Islet precursor cell (in vitro differentiated cells): ENCODE measurements at places on chromosomes 3 and 15.

DNA sequence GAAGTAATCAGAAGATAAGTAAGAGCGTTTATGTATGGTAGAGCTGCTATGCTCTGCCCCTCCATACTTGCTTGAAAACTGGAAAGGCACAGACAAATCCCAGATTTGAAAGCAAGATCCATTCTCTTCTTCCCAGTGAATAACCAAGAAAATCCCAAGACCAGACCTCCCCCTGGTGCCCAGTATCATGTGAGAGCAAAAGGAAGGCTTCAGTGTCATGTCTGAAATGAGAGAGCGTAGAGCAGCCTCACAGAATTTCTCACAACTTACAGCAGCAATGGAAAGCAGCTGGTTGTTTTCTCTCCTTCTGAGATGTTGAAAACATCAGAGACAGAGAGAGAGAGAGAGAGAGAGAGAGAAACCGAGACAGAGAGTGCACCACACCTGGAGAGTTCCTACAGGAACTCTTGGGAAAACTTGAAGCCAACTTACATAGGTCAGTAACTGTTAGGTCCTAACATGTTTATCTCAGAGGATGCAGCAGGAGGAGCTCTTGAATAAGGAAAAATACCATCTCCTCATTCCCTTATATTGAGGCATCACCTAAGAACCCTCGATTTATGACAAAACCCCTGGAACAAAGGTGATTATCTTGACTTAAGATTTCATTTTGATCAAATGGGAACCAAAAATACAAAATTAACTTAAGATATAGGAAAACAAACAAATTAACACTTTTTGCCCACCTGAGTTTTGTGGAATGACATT, 273.3 kb downstream of the NSUN3 start:
- peak; percentile 51 for DNase-seq

DNA sequence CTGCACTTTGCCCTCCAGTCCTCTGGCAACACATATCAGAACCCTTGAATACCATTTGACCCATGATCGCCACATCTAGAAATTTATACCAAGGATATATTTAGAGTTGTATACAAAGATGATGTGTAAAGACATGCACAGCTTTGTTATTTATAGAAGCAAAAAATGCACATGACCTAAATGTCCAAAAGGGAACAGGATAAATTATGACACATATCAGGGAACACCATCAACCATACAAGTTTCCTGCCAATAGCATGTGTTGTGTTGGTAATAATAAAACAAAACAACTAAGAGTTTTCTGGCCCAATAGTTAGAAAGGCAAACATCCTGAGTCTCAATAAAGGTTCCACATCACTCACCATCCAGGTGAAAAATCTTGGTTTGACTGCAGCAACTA, 51.5 kb downstream of the AAGAB start:
- no peak for DNase-seq

DNA sequence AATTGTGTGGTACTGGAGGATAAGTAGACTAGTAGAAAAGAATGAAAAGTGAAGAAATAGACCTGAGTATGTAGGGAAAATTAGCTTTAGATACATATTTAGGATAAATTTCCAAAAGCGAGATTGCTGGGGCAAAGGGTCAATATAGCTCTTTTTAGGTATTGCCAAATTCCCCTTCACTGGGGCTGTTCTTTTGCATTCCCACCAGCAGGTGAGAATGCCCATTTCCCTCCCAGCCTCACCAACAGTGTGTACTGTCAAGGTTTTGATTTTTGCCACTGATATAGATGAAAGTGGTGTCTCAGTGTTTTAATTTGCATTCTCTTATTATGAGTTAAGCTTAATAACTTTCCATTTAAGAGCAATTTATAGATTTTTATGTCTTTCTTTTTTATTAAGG, 35.7 kb upstream of the BHLHE40 start:
- DNase-seq = no peak

DNA sequence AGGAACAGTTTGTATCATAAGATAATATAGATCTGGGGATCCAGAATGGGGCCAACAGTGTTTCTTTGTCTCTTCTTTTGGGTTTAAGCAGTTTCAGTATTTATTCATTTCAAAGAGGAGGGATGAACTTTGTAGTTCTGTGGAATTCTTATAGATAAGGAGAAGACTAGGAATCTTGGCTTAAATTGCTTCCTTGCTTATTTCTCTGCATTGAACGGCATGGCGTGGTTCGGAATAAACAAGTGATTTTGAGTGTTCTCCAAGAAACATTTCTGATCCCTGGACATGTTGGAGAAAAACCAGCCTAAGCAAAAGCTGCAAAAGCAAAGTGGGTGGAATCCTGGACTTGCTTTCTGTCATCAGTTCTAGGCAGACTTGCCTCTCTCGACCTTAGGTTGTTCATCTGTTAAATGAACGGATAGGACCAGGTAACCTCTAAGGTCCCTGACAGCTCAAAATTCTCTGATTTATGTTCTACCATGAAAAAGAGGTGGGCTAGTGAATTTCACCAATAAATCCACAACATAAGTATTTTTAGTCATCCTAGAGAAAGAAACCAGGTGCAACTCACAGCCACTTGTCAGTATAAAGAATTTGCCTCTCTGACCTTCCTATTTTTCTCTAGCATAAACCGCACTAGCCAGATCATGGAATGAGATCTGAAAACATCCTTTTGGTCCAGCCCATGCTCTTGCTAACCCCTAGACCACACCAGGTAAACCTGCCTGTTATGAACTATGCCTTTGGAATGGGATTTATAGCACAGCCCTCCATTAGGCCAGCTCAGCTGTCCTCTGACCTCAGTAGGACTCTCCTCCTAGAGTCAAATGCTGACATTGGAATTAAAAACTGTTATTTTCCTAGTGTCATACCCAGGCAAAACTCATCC, 78.8 kb downstream of the CLDN11 start:
- no peak for DNase-seq

GRCh38 chr3:13818919-13819318, 61.0 kb downstream of the WNT7A start:
- no peak for DNase-seq

GRCh38 chr15:59174835-59175831, 31.5 kb upstream of the LDHAL6B start:
- peak; percentile 80 for DNase-seq

DNA sequence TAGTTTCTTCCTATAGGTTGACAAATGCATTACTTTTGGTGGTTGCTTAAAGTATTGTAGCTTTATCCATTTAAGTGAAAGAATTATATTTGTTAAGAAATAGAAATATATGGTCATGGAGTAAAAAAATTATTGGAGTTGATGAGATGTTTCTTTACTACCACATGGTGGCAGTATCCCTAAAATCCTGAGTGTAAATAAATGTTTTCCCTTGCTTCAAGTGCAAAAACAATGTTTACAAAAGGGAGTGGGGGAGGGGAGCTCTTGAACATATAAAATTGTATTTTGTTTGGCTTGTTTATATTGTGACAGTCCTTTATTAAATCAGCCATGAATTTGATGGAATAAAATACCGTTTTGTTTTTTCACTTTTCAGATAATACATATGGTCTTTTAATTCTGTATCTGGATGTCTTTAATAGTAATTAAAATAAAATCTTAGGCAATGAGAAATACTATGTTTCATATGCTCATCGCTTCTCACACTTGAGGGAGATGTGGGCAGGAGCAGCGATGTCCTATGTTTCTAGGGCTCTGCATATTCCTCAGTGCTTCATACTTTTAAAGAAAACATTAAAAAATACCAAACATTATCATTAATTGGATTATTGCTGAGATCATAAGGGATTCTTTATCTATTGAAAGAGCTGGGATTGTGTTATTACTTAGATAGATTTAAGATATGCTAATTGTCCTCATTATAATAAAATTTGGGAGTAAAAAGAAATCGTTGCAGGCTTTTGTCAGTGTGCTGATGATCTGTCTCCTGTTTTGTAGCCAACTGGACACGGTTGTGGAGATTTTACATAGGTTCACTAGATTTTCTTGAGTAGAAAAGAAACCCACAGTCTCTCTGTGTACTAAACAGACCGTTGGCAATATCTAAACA, 349.7 kb downstream of the TUSC7 start:
- no peak for DNase-seq

DNA sequence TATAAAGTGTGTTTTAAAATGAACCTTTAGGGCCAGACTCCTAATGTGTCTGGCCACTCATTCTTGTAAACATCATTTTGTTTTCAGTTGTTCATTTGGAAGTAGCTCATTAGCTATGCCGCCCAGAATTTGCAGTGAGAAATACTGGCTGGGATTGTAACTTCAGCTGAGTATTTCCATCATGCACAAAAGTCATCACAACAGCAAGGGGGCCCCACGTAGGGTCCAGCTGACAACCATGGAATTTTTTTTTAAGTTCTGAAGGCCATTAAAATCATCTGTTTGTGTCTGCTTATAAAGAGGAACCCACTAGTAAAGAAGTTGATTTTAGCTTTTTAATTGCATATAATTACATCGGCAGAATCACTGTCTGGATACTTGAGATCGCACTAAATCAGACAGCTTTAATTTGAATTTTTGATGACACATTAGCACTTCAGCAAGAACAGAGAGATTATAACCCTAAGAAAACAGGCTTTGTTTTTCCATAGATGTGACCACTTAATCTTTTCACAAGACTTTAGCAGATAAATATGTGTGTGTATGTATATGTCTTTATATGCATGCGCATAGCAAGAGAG, 46.3 kb upstream of the SKOR1 start:
- no peak for DNase-seq

DNA sequence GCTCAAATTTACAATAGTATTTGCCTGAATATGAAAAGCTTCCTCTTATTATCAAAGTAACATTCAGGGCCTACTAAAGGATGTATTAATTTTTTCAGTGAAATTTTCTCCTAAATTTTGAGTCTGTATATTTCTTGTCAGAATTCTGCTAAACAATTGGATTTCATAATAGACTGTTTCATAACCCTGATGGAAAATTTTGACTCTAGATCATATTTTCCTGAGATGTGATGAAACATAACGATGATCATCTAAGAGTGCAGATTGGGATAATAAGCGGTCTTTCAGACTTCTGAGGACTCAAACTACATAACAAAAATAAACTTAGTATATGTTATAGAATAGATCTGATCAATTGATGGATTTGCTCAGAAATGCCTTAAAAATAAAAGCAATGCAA, 574.5 kb upstream of the TBL1XR1 start:
- no peak for DNase-seq

DNA sequence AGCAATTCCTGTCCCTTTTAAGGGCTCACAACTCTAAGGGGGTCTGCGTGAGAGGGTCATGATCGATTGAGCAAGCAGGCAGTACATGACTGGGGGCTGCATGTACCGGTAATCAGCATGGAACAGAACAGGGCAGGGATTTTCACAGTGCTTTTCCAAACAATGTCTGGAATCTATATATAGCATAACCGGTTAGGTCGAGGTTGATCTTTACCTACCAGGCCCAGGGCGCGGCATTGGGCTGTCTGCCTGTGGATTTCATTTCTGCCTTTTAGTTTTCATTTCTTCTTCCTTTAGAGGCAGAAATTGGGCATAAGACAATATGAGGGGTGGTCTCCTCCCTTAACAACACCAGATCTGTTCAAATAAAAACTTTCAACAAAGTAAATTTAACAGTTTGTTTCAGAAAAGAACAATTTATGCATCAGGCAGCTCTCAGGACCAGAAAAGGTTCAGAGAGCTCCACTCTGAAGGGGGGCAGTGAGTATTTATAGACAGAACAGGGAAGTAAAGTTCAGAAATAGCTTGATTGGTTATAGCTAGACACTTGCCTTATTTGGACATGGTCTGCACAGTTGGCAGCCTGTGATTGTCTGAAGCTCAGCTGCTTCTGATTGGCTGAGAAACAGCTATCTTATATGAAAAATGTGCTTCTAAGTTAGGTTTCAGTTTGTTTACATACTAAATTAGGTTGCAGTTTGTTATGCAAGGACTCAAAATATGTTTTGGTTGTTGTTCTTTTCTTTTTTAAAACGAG, 17.2 kb upstream of the B4GALT4 start:
- no peak for DNase-seq

GRCh38 chr3:106692624-106693023, 684.6 kb upstream of the CCDC54 start:
- DNase-seq = no peak

DNA sequence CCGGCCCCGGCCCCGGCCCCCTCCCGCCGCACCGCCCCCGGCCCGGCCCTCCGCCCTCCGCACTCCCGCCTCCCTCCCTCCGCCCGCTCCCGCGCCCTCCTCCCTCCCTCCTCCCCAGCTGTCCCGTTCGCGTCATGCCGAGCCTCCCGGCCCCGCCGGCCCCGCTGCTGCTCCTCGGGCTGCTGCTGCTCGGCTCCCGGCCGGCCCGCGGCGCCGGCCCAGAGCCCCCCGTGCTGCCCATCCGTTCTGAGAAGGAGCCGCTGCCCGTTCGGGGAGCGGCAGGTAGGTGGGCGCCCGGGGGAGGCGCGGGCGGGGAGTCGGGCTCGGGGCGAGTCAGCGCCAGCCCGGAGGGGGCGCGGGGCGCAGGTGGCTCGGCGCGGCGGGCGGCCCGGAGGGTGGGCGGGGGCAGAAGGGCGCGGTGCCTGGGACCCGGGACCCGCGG, 352 bp downstream of the CHRD start:
- DNase-seq = peak; percentile 82

DNA sequence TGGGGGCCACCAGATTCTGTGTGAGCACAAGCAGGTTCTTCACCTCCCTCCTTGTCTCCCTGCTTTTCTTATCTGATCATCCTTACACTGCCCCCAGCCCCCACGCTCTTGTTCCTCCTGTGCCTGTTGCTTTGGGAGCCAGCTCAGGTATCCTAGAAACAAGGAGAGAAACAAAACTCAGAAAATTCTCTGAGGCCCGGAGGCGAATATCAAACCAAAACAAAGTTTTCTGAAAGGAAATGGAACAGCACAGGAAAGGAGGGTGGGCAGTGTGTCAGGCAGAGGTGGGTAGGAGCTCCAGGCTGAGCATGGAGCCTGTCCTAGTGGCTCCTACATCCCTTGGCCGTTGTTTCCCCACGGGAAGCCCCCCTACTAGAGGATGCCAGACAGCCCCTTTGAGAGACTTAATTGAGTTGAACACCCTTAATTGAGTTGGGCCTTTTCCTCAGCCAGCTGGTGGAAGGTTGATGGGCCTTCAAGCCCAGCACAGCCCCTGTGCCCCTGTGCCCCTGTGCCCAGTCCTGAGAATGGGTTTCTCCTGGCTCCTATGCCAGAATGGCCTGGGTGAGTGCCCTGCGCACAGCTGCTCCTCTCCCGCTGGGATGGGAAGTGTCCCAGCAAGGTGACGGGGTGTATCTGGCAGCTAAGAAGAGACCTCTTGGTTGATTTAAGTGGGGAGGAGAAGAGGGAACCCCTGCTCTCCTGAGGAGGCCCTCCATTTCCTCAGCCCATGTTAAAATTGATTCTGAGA, 22.8 kb upstream of the JMJD7 start:
- peak; percentile 50 for DNase-seq

GRCh38 chr3:119628816-119629445, 31.2 kb downstream of the PLA1A start:
- DNase-seq = peak; percentile 60

GRCh38 chr3:70272798-70273197, 39.6 kb downstream of the MDFIC2 start:
- DNase-seq = no peak
